ENCODE measurements at places on chromosomes 2 and 18.

GRCh38 chr2:226398580-226398979, 401.0 kb downstream of the IRS1 start:
- DNase-seq, result no peak

DNA sequence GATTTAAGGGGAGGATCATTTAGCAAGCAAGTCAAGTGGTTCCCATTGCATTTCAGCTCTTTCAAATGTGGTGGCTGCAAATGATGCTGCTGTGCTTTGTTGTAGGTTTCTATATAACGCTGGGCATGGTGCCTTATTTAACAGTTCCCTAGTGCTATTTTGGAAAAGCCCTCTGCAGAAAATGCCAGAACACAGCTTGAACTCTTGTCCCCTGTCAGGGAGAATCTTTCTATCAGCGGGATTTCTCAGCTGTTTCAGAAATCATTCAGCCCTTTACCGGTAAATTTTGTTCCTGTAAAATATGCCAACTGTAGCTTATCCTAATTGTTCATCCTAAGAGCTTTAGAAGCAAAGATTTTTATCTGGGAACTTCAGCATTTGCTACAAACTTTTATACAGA, 77.8 kb upstream of the DTNA start:
- no peak for DNase-seq

GRCh38 chr18:48993586-48993985, 42.8 kb upstream of the SMAD7 start:
- DNase-seq, result no peak

DNA sequence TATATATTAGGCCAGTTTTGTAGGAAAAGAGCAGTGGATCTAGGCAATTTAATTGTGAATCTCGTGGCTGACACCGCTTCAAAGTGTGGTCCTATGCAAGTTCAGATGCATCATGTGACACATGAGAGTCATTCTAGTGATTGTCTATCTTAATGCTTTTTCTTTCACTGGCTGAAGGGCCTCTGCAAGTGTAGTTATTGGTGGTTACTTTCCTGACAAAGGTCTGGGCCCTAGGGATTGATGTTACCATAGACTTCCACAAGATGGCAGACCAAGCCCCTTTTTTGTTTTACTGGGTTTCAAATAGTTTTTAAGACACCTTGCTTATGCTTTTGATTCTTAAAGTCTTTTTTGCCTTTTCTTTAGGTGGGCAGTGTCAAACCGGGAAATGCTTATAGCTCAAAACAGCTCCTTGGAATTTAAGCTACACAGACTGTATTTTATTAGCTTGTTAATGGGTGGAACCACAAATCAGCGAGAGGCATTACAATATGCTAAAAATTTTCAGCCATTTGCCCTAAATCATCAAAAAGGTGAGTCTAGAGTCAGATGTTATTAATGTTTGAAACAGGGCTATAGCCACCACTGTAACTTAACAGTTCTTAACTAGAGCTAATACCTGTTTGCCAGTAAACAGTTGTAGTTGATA, 25.9 kb downstream of the CD8A start:
- DNase-seq, result no peak

DNA sequence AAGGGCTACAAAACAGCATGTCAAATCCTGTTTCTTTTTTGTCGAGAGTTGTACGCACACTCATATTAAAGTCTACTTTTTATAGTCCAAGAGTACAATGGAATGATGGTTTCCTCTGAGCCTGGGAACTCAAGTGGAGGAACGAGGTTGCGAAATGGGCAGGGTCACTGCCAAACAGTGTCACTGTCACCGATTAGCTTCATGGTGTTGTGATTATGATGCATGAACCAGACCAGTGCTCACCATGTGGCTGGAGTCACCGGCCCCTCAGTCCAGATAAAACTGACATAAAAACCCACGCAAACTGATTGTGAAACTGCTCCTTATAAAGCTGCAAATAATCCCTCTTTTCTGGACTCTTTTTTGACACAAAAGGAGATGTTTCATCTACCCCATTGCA, 122.0 kb downstream of the COPS8 start:
- DNase-seq, result peak; percentile 92

DNA sequence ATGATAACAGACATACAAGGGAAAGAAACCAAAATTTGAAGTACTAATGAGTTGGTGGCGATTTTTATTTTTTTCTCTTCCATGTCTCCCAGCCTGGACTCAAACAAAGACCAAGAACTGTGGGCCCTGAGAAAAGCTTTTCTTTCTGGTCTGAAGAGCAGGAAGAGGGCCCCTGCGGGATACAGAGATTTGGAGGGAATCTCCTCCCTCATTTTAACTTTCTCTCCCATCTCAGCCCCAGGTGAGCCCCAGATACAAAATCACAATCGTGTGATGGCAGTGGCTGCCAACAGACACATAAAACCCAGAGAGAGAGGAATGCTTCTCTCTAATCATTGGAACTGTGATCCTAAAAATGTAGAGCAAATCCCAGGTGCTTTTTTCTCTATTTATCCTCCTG, 19.5 kb upstream of the PRKCE start:
- DNase-seq, result no peak

GRCh38 chr18:44771956-44772917, 91.5 kb downstream of the SETBP1 start:
- peak; percentile 55 for DNase-seq

Data from left ventricle myocardium superior (tissue), 1 donor.